RPMI7951 (cell line): ENCODE measurements at places on chromosomes 5 and 9.

DNA sequence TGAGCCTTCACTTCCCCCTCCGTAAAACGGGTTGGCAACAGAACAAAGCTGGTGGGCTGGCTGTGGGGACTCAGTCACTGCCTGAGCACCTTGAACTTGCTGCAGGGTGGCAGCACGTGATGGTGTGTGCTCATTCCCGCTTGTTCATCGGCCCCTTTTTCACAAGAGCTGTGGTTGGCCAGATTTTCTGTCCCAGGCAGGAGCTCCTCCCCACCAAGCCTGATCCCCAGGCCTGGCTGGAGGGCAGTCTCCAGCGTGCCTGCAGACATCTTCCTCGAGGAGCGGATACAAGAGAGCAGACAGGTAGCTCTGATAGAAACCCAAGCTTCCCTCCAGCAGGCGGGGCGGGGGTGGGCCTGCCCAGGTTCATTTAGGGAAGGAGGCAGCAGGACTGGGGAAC lies 61.9 kb upstream of the ORM1 start:
- DNase-seq = no peak

DNA sequence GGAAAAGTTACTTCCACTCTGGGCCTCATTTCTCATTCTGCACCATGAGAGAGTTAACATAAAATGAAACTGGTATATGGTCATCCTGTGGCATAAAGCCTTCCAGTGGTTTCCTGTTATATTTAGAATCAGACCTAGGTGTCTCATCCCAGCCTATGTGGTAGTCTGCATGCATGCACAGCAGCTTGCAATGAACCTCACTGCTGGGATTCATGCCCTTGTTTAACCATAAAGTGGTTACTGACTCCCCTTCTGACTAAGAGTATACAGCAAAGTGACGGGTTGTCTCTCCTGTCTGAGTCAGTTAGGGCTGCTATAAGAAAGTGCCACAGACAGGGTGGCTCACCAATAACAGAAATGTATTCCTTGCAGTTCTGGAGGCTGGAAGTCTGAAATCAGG lies 14.7 kb upstream of the TDRD7 start:
- peak; percentile 42 for DNase-seq

DNA sequence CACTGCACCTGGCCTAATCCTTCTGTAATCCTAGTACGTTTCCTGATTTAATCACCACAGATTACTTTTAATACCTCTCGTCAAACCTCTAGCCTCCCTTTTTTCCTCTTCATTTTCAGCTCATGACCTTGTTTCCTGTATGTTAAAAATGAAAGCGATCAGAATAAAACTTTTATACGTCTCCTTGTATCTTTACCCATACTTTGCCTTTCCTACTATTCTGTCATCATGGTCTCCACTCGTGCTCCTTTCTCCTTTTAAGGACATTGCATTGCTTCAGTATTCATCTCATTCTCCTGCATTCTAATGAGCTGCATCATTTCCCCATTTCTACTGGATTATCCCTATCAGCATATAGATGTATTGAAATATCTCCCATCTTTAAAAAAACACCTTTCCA lies 8.5 kb downstream of the CDC42SE2 start:
- DNase-seq = no peak

DNA sequence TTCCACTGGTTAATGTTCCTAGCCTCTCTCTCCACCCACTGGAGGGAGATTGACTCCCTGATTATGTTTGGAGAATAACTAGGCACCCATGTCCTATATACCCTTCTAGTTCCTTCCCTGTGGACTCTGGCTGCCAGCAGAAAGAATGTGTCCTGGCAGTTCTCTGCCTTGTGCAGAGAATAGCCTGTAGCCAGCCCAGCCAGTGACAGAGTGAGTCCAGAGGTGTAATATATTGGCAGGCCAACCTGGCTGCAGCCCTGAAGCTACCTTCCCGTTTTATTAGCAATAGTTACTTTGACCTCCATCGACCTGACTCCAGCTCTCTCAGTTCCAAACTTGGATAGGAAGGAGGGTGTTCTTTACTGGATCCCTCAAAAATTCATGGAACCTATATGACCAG lies 8.1 kb downstream of the SETD9 start:
- DNase-seq = no peak

GRCh38 chr5:80967500-80968181 lies 7.5 kb downstream of the RASGRF2 start:
- DNase-seq = peak; percentile 83
